H9 (cell line): ENCODE measurements at places on chromosomes 2 and 18. TPM values are rescaled to one million over a fixed set of nuclear protein-coding genes. Genes with fewer than 3 reads are reported as not detected.

- H3K27ac ChIP-seq = no peak overlapping the region
- DNase-seq = no peak
- H3K36me3 ChIP-seq = peaks cover 15% of the 10 kb centered on the region
- no peaks in the 10 kb centered on the region for H3K4me1 ChIP-seq
- H3K27me3 ChIP-seq = no peaks in the 10 kb centered on the region
Measured at GRCh38 chr2:31372097-31372496, 42.4 kb downstream of the XDH start.

DNA sequence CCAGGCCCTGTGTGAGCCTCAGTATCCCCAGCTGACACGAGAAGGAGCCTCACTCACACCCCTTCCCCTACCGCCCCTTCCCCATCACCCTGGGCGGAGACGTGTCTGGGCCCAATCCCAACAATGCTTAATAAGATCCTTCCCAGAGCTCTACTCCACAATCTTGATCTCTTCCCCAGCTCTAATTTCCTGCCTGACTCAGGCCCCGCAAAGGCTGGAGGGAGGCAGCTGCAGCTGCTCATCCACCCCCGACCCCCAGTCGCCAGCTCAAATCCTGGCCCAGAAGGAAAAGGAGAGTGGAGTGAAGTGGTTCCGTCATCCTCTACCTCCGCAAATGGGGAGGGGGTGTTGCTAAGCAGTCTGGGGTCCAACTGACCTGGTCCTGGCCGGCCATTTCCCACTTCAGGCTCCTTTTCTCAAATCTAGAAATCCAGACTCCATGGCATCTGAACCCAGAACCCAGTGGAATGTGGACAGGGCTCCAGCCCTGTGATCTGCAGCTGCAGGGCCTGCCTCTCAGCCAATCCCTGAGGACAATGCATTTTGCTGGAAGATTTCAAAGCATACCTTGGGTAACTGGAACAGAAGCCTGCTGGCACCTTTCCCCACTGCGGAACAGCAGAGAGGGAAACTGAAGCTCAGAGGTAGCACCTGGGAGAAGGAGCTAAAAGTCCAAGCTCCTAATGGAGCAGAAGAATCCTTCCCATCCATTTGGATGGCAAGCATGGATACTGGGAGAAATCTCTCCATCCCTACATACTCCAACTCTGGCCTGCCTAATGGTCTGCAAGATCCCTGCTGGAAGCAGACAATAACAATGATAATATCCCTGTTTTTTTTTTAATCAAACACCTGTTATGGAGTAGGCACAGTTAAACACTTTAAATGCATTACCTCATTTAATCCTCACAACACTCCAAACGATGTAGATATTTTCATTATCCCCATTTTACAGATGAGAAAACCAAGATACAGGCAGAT is 5.6 kb upstream of the TNS1 start:
- H3K27me3 ChIP-seq = peaks cover 15% of the 10 kb centered on the region; the same call in 1 of the 2 replicates
- H3K36me3 ChIP-seq = no peaks in the 10 kb centered on the region
- DNase-seq = no peak
- peak overlapping the region; percentile 56; the same call in 2 of the 3 replicates for H3K4me3 ChIP-seq

DNA sequence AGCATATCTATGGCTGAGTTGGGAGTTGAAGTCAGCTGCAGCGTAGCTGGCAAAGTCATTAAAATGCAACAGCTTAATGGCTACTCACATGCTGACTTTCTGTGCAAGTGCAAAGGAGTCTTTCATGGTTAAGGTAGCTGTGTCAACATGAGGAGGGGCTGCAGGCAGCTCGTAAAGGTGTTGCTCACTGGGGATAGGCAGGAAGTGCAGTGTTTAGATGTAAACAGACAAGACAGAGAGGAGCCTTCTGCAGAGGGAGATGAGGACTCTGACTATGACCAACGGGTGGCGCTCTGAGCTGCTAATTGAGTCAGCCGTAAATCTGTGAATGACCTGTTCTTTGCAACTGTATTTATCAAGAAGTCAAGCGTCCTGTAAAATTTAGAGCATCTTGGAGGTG is 22.3 kb upstream of the CAVIN2 start:
- H3K27me3 ChIP-seq = no peaks in the 10 kb centered on the region
- H3K27ac ChIP-seq = no peak overlapping the region
- H3K4me1 ChIP-seq = no peaks in the 10 kb centered on the region
- H3K36me3 ChIP-seq = no peaks in the 10 kb centered on the region
- DNase-seq = peak; percentile 86

- no peak overlapping the region for H3K4me3 ChIP-seq
- no peak overlapping the region for H3K27ac ChIP-seq
- no peak for DNase-seq
- H3K4me1 ChIP-seq = no peaks in the 10 kb centered on the region
- H3K27me3 ChIP-seq = no peaks in the 10 kb centered on the region
Measured at GRCh38 chr18:42860011-42860410, 255.5 kb downstream of the RIT2 start.

DAW1 gene
- total RNA-seq = 0.37 TPM in 1 of 2 replicates, not detected in the other

- H3K4me1 ChIP-seq = peaks cover 8% of the 10 kb centered on the region; the same call in 1 of the 2 replicates
- no peaks in the 10 kb centered on the region for H3K36me3 ChIP-seq
- H3K27me3 ChIP-seq = no peaks in the 10 kb centered on the region
- DNase-seq = peak; percentile 69
- H3K27ac ChIP-seq = no peak overlapping the region
- H3K4me3 ChIP-seq = no peak overlapping the region
Measured at GRCh38 chr2:64876137-64876647, 113.0 kb upstream of the SLC1A4 start.

DNA sequence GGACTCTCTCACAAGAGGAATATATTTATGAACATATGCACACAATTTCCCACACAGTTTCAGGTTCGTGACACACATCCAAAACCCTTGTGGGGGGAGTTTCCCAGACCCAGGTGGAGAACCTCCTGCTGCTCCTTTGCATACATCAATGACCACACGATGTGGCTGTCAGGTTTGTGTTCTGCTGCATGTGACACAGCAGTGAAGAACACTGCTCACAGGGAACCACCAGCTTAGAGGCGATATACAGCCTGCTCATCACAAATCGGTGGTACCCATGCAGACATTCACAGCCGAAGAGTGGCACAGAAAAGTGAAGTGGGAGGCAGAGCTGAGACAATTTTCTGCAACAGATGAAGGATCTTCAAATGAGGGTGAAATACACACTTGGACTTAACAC is 175.6 kb upstream of the ZFP36L2 start:
- no peak for DNase-seq
- no peak overlapping the region for H3K27ac ChIP-seq
- H3K4me1 ChIP-seq = no peaks in the 10 kb centered on the region; the same call in 1 of the 2 replicates
- no peak overlapping the region for H3K4me3 ChIP-seq

- H3K27ac ChIP-seq = no peak overlapping the region
- H3K27me3 ChIP-seq = no peaks in the 10 kb centered on the region
- no peaks in the 10 kb centered on the region for H3K36me3 ChIP-seq
- peaks cover 9% of the 10 kb centered on the region for H3K4me1 ChIP-seq
Measured at GRCh38 chr2:158776231-158776630, 18.9 kb upstream of the DAPL1 start.

- no peaks in the 10 kb centered on the region for H3K27me3 ChIP-seq
- DNase-seq = no peak
- H3K27ac ChIP-seq = no peak overlapping the region
- no peaks in the 10 kb centered on the region; the same call in 2 of the 3 replicates for H3K36me3 ChIP-seq
Measured at GRCh38 chr2:240304746-240305161, 130.7 kb upstream of the GPC1 start.

DNA sequence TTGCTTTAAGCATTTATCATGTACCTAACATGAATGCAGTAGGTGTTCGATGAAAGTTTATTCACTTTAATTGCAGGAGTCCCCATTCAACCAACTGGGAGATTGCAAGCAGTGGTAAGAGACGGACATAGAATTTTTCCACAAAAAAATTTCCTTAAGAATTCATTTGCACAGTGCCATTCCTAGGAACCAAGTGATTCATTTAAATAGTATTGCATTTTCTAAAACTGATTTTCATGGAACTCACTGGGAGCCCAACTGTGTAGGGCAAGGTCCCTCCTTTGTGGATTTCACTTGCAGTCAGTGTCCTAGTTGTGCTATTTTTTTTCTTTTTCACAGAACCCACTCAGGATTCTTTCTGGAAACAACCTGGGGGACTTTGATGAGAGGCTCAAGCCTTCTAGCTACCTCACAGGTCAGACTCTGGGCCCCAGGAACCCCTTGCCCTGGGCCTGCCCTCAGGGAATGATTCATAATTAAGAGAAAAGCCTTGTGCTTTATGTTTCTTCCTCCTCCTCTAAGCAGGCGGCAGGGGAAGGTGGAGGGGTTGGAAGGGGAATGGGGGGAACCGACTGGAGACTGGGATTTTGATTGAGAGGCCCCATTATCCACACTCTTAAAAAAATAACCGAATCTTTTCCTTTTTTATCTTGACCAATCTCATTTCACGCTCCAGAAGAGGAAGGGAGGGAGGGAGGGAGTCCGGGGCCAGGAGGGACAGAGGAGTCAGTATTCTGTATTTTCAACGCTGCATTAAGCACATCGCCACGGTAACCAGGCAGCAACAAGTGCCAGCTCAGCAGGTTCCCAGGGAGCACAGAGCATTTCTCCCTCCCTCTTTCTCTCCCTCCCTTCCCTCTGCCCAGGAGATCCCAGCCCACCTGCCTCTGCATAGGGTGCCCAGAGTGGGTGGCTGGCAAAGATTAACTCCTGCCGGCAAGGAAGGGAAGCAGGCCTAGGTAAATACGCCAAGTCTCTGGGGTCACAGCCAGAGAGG is 51.8 kb downstream of the PSD4 start:
- H3K36me3 ChIP-seq = no peaks in the 10 kb centered on the region
- no peak overlapping the region for H3K27ac ChIP-seq
- H3K4me1 ChIP-seq = no peaks in the 10 kb centered on the region
- no peak overlapping the region for H3K4me3 ChIP-seq
- DNase-seq = peak; percentile 71

DNA sequence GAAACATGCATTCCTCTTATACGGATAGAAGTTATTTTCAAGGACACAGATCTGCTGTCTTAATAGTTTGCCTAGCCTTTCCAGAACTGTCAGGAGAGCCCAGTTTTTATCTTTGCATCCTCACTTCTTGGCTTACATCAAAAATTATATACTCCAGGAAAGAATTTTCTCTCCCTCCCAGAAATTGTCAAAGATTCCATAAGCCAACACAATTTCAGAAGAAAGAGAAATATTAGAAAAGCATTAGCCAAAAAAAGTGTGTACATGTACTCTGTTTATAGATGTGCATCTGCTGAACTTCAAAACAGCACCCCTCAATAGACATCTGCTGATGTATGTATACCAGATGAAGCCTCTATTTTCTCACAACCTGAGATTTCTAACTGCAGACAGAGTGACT is 210.4 kb downstream of the METTL4 start:
- H3K4me3 ChIP-seq = no peak overlapping the region
- no peak for DNase-seq
- H3K27me3 ChIP-seq = no peaks in the 10 kb centered on the region
- no peaks in the 10 kb centered on the region for H3K36me3 ChIP-seq
- H3K27ac ChIP-seq = no peak overlapping the region
